ENCODE measurements at places on chromosomes 11 and 22.
A peak's percentile ranks its signal among the peaks of the same experiment; 100 is the strongest.

DNA sequence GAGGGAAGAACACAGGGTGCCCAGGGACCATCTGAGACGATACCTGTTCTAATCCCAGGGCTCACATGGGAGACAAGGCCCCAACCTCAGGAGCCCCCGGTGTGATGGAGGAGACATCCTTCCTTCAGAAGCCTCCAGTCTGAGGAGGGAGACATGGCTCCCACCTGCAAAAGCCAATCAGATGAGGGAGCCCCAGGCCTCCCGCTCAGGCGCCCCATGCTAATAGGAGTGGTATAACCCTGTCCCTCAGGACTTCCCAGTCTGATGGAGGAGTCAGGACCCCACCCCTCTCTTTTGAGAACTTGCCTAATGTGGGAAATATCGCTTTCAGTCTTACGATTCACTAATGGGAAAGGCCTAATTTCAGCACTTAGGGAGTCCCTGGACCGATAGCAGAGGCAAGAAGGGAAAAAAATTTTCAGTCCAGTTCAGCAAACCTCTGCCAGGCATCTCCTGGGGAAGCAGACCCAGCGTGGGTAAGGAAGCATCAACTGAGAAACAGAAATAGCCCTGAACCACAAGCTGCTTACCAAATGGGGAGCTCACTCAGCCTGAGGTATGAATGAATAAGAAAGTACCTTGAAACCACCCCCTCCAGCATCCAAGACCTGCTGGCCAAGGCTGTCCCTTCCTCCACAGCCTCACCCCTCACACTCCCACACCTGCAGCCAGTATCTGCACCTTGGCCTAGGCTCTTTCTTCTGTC lies 5.9 kb downstream of the ARRB1 start:
- DNase-seq, result no peak

DNA sequence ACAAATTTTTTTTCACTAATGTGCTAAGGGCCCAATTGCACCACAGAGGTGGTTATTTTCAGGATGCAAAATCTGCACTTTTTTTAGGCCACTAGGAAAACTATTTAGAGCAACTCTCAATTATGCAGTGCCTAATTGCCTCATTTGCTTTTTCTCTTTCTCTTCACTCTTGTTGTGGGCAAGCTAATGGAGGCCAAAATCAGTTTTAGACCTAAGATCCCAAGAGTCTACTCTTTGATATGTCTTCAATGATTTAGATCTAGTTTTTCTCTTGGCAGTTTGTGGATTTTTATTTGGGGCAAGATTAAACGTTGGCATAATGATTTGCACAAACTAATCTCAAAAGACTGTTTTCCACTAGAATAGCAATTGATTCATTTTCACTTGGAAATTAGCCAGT lies 1996.9 kb downstream of the LRRC4C start:
- DNase-seq, result no peak

DNA sequence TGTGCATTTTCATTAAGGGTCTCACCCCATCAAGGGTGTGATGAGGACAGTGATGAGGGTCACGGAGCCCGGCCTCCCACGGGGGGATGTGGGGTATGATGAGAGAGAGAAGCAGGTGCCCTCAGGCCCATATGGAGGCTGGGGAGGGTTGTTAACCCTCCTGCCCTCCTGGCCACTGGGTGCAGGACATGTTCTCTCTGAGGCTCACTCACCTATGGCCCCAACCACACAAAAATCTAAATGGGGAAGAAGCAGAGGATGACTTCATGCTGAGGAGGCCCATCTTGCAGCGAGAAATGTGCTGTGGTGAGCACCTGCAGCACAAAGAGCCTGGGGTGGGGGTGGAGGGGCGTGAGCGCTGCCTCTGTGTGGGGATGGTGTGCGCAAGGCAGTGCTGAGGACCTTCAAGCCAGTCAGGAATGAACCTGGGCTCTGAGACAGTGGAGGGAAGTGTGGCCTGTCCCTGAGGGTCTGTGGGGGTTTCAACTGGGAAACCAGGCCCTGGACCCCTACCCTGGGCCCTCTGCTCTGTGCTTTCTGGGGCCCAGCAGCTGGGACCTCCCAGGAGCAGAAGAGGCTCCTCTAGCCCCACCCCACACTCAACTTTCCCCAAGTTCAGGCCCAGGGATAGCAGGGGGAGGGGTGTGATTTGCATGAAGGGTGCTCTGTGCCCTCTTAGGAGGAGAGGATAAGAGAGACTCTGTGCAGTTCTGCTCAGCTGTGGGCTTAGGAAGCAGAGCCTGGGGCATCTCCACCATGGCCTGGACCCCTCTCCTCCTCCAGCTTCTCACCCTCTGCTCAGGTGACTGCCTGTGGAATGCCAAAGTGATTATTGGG lies 43.0 kb upstream of the TOP3B start:
- DNase-seq, result no peak

GRCh38 chr11:62664405-62665074 lies 470 bp downstream of the C11orf98 start:
- peak; percentile 82 for DNase-seq

DNA sequence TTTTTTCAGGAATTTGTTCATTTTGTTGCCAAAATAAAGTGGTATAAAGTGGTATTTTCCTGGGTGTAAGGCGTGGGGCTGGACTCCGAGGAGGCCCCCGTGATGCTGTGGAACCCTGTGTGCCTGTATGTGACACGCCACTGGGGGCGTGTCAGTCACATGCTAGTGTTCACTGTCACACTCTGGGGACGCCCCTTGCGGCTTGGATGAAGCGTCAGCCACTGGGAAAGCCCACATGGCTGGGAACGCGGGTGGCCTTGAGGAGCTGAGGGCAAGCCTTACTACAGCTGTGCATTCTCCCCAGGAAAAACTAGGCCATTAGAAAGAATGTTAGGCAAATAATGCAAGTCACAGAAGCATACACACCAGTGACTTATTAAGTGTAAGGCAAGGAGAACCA lies 77.0 kb upstream of the SLC25A18 start:
- no peak for DNase-seq

DNA sequence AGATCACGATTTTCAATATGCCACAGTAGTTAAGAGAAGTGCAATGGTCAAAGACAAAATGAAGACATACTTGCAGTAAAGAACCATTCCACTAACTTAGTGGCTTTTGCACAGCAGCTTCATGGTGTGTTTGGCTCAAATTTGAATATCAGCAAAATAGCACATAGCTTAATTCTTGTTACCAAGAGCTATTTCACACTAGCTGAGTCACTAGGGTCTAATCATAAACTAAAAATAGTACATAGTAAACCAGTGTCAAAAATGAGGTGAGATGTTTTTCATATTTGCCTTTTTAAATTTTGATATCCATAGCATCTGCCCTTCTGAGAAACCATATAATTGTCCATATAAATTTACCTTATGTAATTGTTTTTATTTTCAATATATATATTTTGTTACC lies 325.0 kb upstream of the LUZP2 start:
- no peak for DNase-seq

DNA sequence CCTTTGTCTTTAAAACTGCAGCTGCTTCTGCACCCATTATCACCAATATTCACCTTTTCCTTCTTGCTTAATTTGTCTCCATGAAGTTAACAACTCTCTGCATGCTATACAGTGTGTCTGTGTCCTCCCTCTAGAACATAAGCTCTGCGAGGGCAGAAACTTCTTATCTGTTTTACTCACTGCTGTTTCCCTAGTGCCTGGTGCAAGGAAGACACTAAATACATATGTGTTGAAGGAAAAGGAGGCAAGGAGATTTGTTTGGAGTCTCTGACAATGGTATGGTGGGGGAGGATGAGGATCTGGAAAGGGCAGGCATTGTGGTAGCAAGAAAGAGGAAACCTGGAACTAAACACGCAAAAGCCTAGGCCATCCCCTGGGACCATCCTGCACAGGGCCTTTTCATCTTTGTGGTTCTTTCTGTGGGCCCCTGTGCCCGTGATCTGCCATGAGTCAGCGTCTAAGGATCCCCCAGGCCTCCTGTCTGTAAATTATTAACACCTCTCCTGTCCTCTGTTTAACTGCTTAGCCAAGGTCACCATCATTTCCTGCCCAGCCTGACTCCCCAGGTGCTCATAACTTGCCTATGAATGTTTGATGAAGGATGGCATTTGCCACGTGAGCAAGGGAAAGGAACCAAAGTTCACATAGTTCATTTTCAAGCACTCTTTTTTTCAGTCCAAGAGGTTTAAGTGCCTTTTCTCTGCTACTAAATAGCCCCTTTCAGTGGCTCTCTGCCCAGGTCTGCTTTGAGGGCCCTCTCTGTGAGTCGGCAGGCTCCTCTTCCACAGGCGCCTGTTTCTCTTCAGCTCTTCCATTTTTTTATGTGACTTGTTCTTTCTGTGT lies 131.1 kb downstream of the RASSF10 start:
- DNase-seq, result no peak

DNA sequence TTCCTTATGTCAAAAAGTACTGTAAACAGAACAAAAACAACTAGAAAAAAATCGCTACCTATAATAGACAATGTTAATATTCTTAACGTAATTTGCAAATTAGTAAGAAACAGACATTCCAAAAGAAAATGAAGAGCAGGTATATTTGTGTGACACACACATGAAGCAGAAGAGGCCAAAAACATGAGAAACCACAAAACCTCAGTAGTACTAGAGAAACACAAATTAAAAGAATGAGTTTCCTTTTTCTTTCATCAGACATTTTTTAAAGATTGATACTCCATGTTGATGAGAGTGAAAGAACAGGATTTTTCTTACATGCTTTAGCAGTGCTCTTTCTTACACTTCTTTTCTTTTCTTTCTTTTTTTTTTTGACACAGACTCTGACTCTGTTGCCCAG lies 34.2 kb upstream of the PCF11 start:
- DNase-seq, result peak; percentile 45

DNA sequence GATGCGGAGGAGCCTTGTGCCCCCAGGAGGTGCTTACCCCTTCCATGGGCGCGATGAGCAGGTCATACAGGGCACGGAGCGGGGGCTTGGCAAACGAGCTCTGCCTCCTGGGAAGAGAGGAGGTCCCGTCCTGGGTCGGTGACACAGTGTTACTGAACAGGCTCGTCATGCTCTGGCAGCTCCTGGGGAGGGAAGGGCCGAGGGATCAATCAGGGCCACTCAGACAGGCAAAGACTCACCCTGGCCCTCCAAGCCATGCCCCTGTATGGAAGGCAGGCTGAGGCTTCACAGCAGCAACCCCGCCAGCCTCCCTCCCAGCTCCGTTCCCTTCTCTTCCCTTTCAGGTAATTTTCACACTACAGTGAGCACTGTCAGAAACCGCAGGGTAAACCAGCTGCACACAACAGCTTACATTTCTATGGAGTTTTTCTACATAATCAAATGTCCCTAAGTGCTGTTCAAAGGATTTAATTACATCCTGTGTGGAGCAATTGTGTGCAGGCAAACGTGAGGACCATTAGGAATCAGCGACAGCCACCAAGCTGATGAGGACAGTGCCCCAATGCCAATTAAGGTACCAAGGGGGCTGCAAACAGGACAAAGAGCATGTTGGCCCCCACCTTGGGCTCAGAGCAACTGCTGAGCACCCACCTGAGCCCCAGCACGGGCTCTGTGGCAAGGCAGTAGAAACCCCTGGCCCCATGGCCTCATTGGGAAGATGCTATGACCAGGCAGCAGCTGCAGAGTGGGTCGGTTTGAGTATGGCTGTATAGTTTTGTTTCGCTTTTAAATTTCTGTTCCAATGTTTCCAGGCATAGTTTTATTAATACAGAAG lies 95.4 kb upstream of the PITPNB start:
- no peak for DNase-seq

GRCh38 chr22:41469218-41469851 lies 418 bp downstream of the ACO2 start:
- DNase-seq, result peak; percentile 21

DNA sequence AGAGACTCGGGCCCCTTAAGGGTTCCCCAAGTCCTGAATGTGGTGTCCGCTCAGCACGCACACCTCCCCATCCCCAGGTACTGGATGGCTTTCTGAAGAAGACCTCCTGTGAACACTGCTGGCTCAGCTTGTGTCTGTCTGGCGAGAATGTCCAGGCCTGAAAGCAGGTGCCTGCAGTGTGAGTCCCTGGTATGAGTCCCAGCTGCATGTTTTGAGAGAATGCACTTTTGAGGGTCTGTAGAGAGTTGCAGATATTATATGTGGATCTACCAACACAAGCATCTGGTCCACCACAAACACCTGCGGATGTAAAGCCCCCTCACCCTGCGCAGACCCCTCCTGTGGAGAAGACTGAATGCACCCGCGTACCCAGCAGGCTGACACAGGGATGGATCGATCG lies 1308.9 kb downstream of the TBC1D22A start:
- DNase-seq, result no peak

DNA sequence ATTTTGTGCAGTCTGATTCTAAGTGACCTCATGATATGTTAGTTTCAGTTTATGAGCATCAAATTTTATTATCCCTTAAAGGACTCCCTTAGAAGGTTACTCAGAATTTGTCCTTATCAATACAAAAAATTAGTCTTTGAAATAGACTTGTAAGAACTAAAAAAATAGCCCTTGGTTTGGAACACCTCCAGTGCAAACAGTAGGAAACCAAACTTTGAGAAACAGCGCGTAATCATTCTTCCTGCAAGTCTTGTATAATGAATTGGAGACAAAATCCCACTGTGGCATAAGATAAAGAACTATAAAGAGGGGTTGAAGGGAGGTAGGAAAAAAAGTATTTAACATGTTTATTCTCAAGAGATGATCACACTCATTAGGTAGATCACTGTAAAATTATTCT lies 10.8 kb upstream of the MSANTD4 start:
- no peak for DNase-seq

DNA sequence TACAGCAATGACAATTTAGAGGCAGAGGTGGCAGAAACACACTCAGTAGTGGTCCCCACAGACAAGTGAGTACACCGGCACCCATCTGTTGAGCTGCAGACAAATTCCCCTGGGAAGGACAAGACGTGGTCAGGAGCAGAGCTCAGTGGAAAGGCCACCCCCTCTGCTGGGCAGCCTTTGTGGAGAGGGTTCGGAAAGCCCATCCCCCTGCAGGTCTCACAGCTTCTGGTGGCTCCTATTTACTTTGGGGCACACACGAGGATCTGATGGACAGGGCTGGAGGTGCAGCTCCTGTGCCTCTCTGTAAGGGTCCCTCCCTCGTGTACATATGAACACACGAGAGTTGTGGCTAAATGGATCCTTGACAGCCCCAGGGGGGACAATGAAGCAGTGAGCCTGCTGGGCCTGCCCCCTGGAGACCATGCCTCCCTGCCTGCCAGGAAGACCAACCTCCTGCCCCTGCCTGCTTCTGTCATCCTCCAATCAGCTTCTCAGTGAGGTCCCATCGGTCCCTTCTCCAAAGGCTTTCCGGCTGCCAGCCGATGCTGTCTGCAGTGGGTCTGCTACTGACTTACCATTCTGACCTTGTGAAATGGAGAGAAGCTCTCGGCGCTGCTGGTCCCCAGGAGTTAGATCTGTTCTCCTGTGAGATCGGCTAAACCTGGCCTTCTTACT lies 161.5 kb downstream of the CACNA1I start:
- no peak for DNase-seq

- no peak for DNase-seq
These were observed 1.9 kb downstream of the DERL3 start for GRCh38 chr22:23836692-23837495.

DNA sequence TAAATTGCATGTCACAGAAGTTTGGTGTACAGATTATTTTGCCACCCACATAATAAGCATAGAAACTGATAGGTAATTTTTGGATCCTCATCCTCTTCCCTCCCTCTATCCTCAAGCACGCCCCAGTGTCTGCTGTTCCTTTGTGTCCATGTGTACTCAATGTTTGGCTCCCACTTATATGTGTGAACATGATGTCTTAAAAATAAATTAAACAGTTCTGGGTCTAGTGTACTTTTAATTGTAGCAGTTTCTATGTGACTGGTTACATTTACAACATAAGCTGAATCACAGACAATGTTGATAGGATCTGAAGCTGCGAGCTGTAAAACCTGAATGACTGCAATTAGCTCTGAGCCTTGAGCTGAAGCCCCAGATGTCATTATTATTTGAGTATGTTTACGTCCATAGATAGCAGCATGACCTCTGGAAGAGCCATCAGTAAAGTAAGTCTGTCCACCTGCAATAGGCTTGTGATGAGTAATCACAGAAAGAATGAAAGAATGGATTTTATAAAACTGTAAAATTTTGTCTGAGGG lies 29.7 kb downstream of the OR10A6 start:
- DNase-seq, result no peak

Data from T-helper 2 cell (primary cell).